Progenitor cell of endocrine pancreas (in vitro differentiated cells): ENCODE measurements at places on chromosomes 1 and 21. TPM values are rescaled to one million over a fixed set of nuclear protein-coding genes. Genes with fewer than 3 reads are reported as not detected.

DNA sequence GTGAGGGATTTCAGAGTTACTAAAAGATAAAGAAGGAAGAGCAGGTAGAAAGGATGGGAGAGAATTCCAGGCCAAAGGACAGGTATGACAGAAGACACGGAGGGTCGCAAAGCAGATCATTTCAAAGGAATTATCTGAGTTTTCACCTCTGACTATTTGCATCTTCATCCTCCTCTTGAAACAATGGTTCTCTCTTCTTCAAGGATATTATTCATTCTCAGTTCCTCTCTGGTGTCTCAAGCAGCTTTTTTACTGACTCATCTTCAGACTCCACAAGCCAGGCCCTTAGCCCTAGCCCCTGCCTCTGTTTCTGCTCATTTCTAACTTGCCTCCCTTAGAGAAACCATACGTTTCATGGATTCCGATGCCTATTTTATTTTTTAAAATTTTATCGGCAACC is 15.0 kb downstream of the DDX59 start:
- no peak overlapping the region for H3K27ac ChIP-seq
- H3K36me3 ChIP-seq = peaks cover 25% of the 10 kb centered on the region
- no peaks in the 10 kb centered on the region for H3K4me1 ChIP-seq

Gene HMGCL
- 30.0 and 30.3 TPM in 2 replicates for total RNA-seq

Gene LYPD8
- not detected in 2 replicates for total RNA-seq

- peaks cover 7% of the 10 kb centered on the region for H3K36me3 ChIP-seq
- peaks cover 21% of the 10 kb centered on the region for H3K4me1 ChIP-seq
- no peaks in the 10 kb centered on the region for H3K27me3 ChIP-seq
- peak; percentile 37 for DNase-seq
Measured at GRCh38 chr1:15684468-15685291, 560 bp downstream of the PLEKHM2 start.

- H3K4me3 ChIP-seq = no peak overlapping the region
- DNase-seq = no peak
Measured at GRCh38 chr1:14190508-14190907, 408.0 kb upstream of the KAZN start.

GRCh38 chr1:94651076-94651475 is 109.5 kb upstream of the F3 start:
- no peak overlapping the region for H3K27ac ChIP-seq
- H3K27me3 ChIP-seq = no peaks in the 10 kb centered on the region
- DNase-seq = no peak
- H3K36me3 ChIP-seq = peaks cover 3% of the 10 kb centered on the region
- H3K4me3 ChIP-seq = no peak overlapping the region

Gene ARF1
- 259 and 267 TPM in 2 replicates for total RNA-seq

Gene FAM3B
- 8.2 and 10.1 TPM in 2 replicates for total RNA-seq

Gene CNR2
- not detected in 2 replicates for total RNA-seq
